ENCODE measurements at places on chromosomes 13 and 19.

- no peak for DNase-seq
Measured at GRCh38 chr13:73522937-73523336, 464.1 kb downstream of the KLF5 start.

DNA sequence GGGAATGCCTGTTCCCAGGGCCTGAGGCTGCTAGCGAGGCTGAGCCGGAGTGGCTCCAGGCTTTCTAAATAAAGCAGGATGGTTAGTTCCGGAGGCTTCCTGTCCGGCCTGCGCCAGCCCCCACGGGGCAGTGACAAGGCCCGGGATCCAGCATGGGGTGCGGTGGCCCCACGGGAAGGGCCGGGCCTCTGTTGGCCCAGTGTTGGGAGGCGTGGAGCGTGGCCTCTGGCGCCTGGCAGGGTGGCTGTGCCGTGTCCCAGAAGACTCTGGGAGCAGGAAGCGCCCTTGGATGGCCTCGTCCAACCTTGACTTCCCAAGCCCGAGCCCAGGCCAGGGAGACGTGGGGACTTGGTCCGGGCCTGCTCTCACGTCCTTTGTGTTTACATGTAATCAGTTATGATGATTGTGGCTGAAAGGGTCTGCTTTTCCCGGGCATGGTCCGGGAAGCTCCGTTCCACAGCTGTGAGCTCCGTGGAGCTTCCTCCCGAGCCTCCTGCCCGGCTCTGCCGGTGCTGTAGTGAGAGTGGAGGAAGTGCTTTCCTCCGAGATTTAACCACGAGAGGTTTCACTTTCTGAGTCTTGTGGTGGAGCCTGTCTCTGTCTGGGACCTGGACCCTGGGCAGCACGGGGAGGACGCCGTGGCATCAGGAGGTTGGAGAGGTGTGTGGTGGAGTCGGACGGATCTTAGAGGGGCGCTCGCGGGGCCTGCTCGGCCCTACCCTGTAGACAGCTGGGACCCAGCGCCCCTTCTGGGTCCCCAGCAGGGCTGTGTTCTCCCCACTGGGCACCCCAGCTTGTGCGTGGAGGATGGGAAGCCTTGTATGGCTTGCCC lies 4.6 kb downstream of the GNA11 start:
- DNase-seq = no peak

DNA sequence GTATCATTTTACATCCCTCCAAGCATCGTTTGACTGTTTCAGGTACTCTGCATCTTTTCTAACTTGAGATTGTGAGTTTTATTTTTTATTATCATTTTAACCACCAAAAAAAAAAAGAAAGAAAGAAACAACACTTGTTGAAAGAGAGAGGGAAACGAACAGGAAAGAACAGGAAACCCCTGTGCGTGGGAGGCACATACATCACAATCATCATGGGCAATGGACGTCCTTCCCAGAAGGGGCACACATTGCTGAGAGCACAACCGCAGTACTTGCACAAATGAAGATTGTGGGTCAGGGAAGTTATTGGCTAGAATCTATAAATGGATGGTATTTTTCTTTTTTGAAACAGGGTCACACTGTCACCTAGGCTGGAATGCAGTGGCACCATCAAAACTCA lies 1.7 kb downstream of the CLC start:
- DNase-seq = no peak

- DNase-seq = no peak
Measured at GRCh38 chr19:48398102-48398374, 4.6 kb downstream of the GRIN2D start.

DNA sequence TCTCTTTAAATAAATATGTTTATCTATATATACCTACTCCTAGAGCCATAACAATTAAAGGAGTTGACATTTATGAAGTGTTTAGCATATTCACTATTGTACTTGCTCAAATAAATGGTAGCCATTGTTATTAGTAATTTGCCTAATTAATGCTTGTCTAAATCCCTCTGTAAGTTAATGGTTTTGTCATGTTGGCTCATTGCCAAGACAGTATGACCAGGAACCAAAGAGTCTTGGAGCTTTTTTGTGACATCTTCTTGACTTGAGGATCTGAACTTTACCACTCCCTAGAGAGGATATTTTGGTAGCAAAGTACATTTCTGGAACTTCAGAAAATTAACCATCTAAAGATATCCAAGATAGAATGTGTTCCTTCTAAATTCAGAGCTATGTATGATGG lies 15.5 kb downstream of the FRY start:
- DNase-seq = no peak

DNA sequence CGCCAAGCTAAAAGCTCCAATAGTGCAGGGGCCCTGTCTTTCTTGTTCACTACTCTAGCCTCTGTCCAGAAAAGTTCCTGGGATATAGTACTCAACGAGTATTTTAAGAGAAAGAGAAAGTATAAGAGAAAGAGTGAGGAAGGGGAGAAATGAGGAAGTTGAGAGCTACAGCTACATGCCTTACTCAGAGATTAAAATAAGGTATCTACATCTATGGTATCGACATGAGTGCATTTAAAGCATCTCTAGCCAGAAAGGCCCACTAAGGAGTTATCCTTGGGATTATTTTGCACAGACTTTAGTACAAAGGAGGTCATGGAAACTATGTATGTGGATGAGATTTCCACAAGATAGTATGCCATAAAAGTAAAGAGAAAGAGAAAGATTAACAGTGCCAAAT lies 28.5 kb downstream of the MYCBP2 start:
- DNase-seq = peak; percentile 16

GRCh38 chr19:28435551-28436271 lies 777.2 kb downstream of the UQCRFS1 start:
- no peak for DNase-seq

GRCh38 chr19:34189917-34190425 lies 17.7 kb downstream of the LSM14A start:
- DNase-seq = no peak

DNA sequence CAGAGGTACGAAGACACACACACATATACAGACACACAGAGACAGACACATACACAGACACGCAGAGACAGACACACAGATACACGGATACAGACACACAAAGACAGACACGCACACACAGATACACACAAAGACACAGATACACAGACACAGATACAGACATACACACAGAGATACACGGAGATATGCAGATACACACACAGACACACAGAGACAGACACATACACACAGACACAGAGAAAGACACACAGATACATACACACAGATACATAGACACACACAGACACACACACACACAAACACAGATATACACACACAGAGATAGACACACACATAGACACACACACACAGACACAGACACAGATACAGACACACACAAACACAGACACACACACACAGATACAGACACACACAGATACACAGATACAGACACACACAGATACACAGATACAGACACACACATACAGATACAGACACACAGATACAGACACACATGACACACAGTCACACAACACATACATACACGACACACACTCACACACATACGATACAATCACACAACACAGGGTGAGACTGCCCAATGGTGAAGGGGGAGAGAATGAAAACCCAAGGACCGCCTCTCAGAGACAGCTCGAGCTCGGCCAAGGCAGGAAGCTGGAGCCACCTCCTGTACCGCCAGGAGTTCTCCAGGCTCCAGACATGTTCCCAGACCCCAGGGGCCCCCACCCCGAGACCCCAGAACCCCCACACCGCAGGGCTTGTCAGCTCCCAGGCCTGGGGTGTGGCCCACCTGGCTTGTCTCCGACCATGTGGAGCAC lies 8.8 kb upstream of the CCER2 start:
- no peak for DNase-seq

DNA sequence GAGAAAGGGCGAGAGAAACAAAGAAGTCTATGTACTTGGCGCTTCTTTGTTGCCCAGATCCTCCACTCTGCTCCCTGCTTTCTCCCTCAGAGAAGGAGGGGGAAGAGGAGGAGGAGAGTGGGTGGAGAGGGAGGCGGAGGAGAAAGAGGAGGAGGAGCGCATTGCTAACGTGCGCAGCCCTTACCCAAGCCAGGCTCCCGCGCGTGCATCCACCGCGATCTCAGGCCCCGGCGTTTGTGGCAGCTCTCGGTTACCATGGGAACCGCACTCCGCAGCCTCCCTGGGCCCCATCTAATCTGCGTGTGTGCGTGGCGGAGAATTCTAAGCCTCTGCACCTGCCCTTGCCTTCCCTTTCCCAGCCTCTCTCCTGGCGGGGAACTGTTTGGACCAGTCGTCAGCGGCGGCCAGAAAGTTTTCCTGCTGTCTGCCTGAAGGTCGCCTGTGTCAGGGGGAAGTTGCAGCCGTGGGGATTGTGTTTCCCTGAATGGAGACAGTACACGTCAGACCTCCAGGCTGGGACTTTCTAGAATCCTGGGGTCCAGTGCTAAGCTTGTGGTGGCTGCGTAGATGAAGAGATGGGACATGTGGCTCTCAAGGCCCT lies at the start of gene ERICH6B:
Gene ERICH6B (minus strand): TSS at position 239 of the 601 bp plus-strand sequence. CDS start 18,734 bp downstream, outside the sequence.
- DNase-seq = no peak

DNA sequence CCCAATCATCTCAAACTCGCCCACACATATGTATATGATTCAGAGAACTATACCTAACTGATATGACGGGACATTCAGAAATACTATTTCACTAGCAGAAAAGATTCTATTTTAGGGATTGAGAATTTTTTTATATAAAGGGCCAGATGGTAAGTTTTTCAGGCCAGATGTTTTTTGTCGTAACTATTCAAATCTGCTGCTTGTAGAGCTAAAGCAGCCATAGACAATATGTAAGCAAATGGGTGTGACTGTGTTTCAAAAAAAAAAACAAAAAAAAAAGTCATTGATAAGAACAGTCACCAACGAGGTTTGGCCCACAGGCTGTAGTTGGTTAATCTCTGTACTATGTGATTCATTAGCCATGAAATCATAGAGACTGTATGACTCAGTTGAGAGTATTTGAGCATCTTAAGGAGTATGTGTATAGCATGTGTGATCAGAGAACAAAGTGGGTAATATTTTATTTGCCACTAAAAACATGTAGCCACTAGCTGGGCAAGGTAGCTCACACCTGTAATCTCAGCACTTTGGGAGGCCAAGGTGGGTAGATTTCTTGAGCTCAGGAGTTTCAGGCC lies 2724.7 kb downstream of the PCDH9 start:
- DNase-seq = no peak

- no peak for DNase-seq
Measured at GRCh38 chr13:113565526-113566226, 18.9 kb upstream of the TFDP1 start.

- DNase-seq = peak; percentile 51
Measured at GRCh38 chr13:91375116-91375729, 23.2 kb upstream of the GPC5 start.

DNA sequence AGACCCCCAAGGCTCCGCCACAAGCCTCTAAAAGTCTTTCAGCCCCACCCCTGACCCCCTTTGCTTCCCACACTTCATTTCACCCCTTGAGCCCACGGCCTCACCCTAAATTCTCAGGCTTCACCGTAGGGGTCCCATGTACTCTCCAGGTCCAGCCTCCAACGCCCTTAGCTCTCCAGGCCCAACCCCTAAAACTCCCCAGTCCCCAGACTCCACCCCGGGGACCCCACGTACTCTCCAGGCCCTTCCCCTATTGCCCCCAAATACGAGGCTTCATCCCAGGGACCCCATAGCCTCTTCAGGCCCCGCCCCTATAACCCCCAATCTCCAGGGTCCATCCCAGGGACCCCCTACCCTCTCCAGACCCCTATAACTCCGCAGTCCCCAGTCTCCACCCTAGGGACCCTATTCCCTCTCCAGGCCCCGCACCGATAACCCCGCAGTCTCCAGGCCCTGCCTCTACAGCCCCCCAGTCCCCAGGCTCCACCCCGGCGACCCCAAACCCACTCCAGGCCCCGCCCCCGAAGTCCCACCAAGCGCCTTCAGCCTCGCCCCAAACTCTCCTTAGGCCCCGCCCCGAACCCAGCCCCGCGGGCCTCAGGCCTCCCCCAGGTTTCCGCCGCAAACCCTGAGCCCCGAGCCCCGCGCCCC lies 619 bp downstream of the MED16 start:
- peak; percentile 74 for DNase-seq

- no peak for DNase-seq
Measured at GRCh38 chr13:39527961-39528660, 74.9 kb downstream of the LHFPL6 start.
